ENCODE measurements at places on chromosomes 7 and 10.

DNA sequence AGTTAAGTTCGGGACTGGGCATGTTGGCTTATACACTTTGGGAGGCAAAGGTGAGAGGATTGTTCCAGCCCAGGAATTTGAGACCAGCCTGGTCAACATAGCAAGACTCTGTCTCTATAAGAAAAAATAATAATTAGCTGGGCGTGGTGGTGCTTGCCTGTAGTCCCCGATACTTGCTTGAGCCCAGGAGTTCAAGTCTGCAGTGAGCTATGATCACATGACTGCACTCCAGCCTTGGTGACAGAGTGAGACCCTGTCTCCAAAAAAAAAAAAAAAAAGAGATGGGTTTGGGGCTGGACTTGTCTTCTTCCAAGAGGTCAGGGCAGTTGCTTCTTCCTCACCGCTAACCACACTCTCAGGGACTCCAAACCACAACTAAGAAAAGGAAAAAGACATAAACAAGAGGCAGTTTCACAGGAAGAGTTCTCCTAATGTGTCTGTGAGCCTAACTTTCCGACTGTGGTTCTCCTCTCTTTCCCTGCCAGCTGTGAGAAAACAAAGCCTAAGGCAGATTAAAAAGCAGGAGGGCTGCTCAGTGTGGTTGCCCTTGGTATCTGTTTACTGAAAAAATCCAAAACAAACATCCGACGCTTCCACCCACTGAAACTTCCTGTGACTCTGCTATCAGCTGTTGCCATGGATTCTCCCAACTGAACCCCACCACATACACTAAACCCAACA is 2.4 kb upstream of the SERPINE1 start:
- DNase-seq, result no peak

- peak; percentile 7 for DNase-seq
Observed at GRCh38 chr7:76515999-76516443, 5.7 kb downstream of the UPK3B start.

GRCh38 chr7:128812514-128813168 is 17.6 kb upstream of the FLNC start:
- no peak for DNase-seq

DNA sequence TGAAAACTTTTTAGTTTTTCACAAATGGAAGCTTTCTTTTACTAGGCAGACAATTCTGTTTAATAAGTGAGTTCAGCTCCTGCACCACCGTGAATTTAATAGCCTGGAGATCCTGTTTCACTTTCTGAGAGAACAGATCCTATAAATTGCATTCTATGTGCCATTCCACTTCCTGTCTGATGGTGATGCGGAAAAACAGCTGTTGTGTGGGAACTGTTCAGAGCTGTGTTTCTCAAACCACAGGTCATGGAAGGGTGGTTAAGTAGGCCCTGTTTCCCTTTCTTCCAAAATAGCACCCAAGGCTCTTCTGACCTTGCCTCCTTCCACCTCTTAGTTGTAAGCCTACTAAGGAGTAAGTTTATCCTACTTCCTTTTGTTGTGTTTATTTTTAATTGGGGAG is 97.2 kb upstream of the DKK1 start:
- peak; percentile 9 for DNase-seq

- no peak for DNase-seq
Observed at GRCh38 chr7:14754631-14755030, 147.9 kb downstream of the DGKB start.

GRCh38 chr10:68955355-68955831 is 577 bp upstream of the DDX21 start:
- DNase-seq, result no peak

DNA sequence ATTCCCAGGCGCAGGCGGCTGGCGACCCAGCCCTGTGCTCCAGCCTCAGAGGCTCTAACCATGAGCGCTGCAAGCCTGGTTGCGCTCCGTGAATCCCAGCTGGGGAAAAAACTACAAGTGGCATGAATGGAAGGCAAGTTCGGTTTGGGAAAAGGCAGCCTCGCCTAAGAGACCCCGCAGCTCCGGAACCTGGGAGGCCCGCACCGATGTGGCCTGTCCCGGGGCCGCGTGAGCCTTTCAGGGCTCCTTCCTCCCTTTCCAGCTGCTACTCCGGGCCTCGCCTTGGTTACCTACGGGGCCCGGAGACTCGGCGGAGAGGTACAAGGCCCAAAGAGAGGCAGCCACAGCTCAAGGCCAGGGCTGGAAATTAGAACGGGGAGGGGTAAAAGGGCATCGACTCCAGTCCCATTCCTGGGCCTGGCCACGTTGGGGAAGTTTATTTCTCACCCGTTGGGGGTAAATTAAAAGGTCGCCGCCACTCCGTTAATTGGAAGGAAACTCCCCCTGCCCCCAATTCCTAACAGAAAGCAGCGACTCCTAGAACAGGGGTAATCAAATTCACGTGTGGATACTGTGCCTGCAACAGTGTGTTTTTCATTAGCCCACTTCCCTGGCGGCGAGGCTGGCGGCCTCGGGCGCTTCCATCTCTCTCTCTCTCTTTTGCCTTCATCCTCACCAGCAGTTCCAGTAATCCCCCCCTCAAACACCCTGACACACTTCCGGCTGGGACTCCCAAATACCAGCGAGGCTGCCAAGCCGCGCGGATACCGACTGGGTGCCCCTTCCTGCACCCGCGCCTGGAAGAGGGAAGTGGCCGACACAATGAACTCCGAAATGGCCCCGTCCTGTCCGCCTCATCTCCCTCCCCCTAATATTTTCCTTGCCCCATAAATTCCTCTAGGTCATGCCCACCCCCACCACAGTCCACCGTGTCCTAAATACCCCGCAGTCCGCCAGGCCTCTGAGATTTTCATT is 1.5 kb upstream of the HOXA9 start:
- no peak for DNase-seq

DNA sequence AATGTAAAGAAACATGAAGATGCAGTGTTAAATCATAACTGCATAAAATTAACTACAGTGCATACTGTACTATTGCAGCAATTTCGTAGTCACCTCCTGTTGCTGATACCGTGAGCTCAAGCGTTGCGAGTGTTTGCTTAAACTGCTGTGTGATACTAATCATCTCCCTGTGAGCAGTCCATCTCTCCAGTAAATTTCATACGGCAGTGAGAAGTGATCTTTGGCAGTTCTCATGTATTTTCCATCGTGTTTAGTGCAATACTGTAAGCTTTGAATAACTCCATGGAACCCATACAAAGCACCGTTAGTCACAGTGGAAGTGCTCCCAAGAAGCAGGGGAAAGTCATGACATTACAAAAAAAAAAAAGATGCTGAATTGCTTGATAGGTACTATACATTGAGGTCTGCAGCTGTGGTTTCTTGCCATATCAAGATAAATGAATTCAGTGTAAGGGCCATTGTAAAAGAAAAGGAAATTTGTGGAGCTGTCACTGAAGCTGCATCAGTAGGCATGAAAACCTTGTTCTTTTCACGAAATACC is 360.4 kb downstream of the EXOC4 start:
- DNase-seq, result no peak

DNA sequence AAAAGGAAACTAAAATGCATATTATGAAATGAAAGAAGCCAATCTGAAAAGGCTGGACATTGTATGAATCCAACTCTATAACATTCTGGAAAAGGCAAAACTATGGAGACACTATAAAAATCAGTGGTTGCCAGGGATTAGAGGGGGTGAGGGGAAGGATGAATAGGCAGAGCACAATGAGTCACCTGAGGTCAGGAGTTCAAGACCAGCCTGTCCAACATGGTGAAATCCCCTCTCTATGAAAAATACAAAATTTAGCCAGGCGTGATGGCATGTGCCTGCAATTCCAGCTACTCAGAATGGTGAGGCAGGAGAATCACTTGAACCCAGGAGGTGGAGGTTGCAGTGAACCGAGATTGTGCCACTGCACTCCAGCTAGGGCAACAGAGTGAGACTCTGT is 324.8 kb upstream of the PHYHIPL start:
- no peak for DNase-seq

GRCh38 chr10:4723860-4724259 is 102.1 kb upstream of the AKR1E2 start:
- DNase-seq, result no peak

DNA sequence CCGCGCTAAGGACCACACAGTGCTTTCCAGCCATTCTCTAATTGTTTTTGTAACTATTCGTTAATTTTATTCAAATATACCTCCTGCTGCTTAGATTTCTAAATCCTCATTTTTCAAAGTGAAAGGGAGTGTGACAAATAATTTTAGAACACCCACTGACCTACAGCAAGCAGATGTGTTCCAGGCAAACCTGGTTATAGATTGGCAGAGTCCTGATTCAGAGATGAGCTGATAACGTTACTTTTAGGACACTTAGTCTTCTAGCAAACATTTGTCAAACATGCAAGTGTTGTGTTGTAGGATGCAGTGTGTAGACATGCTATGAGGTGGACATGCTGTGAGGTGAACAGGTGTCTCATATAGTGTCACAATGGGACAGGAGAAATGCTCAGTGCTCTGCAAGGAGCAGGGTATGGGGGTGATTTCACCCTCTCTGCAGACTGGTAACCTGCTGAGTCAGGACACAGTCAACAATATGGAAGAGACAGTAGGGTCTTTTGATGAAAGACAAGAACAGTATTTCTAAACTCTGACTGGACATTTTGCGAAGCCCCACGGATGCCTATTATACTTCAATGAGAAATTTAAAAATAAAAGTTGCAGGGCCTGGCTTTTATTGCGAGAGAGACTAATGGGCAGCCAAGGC is 92.2 kb upstream of the ANLN start:
- DNase-seq, result no peak

DNA sequence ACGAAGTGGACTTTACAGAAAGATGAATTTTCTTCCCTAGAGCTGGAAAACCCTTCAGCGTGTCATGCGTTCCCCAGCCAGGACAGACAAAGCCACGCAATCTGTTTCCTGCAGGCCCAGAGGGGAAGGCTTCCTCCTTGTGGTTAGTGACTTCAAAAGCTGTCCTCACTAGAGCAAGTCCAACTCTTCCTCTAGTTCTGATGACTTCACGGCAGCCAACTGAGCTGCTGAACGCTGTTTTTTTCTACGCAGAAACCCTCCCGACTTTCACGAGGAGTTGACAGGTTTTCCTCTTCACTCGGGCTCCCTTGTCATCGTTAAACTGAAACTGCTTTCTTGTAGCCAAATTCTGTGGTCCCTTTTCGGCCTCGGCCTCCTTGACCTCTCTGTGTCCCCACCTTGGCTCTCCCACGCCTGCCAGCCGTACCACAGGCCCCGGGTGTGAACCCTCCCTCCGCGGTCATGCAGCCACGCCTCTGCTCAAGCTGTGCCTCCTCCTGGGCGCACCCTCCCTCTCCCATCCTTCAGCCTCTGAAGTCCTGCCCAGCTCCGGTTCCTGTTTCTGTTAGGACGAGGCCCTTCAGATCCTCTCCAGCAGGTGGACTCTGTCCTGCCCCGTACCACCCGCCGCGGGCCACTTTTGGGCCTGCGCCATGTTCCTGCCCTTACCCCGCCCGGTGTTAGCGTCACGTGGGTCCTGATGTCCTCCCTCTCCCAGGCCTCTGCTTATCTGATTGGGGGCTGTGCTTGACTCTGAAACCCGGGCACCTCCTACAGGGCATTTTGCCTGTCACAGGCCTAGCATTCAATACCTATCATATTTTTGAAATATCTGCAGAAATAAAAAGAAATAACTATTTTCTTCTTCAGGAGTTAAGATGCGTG is 39.3 kb downstream of the CUX1 start:
- no peak for DNase-seq

DNA sequence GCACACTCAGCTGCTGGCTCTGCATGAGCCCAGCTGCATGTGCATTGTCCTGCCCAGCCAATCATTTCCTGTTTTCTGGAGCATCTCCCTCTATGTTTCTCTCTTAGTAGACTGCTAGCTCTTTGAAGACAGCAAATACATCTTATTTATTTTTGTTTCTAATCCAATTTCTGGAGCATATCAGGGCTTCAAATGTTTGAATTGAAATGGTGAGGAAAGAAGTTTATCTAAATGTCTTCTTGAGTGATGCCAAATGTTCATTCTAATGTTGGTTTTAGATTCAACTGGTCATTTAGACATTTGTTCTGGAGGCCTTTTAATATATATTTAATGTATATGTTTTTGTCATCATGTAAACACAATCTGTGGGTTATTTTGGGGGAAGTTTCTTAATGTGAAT is 141.9 kb downstream of the DNAJB9 start:
- no peak for DNase-seq

Data from anterior cingulate cortex (tissue), 58 donors.